ENCODE measurements at places on chromosomes 1 and 21.

GRCh38 chr1:44437107-44437716 is 32.2 kb downstream of the RNF220 start:
- DNase-seq, result no peak

GRCh38 chr1:152188673-152189591 is 29.9 kb upstream of the RPTN start:
- DNase-seq, result peak; percentile 67

GRCh38 chr21:41825216-41825615 is 53.9 kb downstream of the PRDM15 start:
- no peak for DNase-seq

DNA sequence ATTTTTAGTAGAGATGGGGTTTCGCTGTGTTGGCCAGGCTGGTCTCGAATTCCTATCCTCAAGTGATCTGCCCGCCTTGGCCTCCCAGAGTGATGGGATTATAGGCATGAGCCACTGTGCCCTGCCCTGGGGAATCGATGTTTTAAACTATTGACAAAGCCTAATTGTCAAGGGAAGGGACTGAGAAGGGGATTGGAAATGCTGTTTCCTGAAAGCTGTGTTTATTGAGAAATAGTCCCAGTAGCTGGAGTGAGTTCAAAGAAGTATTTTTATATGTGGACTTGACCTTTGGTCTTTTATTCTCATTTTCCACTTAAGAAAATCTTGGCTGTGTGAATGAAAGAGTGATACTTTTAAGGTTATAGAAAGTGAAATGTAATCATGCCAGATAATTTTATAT is 47.5 kb downstream of the KIF1B start:
- no peak for DNase-seq

DNA sequence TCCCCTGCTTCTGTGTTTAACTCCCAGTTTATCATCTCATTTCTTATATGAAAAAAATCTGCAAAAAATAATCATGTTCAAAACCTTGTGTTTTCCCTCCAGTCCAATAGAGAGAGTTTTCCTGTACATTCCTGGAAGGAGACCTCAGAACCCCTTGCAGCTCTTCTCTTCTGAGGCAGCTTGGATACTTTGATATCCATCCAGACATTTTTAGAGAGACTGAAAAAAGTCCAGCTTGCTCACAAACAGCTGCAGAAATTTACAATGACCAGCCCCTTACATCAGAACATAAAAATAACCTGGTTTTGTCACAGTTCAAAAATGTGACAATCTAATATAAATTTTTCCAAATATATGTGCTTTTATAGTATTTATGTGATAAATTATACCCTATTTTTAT is 73.3 kb upstream of the C1orf115 start:
- DNase-seq, result no peak

DNA sequence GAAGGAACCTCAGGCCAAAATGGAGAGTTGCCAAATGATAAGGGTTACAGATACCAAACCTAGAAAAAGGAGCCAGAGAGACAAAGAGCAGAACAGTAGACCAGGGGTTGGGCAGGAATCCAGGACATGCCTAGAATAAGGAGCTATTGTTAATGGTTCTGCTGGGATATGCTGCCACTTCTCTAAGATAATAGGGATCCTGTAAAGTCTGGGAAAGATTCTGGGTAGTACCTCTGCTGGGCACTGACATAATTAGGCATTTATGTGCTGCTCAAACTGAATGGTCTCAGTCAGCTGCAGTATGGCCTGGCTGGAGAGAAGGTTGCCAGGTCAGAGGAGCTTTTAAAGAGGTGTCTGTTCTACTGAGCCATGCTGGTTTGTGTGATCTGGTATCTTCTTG is 19.9 kb upstream of the NRIP1 start:
- no peak for DNase-seq

- no peak for DNase-seq
These were observed 69.0 kb upstream of the DIRAS3 start for GRCh38 chr1:68119445-68119844.

GRCh38 chr1:73770109-73770905 is 427.7 kb downstream of the LRRIQ3 start:
- DNase-seq, result no peak

DNA sequence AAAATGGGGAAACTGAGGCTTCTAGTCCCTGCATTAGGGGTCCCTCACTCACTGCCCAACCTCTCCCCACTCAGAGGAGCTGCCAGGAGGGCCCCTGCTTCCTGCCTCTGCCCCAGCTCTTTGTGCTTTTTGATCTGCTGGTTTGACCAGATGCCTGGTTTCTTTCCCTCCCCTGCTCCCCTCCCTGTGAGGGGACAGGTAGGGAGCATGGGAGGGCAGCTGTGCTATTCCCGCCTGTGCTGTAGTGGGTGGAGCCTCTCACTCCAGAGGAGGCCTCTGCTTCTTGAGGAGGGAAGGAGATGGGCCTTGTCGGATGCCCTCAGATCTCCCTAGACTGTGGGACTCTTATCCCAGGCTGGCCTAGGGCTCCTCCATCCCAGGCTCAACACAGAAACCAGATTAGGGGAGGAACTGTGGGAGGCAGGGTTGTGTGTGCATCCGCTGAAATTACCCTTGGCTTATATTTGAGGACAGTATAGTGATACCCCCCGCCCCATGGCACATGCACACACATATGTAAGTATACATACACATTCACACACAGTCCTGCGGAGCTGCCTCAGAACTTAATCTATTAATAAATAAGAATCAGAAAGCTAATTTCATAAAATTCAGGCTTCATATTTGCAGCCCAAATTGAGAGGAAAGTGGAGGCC is 4.6 kb downstream of the BOLA1 start:
- no peak for DNase-seq

GRCh38 chr1:4494027-4494426 is 160.4 kb upstream of the AJAP1 start:
- no peak for DNase-seq

DNA sequence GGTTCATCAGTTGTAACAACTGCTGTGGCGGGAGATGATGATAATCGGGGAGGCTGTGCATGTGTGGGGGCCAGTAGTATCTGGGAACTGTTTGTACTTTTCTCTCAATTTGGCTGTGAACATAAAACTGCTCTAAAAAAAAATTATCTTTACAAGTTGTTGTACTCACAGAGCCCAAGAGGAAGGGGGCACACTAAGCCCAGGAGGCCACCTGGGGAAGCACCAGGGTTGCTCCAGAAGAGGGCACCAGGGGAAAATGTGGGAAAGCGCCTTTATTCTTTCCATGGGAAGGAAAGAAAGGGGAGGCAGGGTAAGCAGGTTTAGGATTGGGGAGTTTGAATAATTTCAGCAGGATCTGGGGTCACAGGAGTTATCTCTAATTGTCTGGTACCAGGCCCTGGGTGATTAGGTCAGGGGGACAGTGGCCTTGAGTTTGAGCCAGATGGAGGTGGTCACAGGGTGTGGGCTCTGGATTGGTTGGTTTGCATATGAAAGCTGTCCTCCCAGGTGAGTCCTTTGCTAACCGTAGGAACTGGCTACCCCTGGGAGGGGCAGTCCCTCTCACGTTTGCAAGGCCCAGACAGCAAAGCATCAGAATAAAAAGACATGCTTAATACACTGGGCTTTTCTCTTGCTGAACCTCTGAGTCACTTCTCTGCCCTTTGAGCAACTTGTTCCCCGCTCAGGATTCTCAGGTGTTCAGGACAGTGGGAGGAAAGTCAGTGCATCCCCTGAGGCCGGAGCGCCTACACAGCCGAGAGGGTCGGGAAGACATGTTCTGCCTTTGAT is 11.2 kb downstream of the MYOC start:
- no peak for DNase-seq

GRCh38 chr1:1182491-1183220 is 9.0 kb downstream of the TTLL10 start:
- no peak for DNase-seq

- DNase-seq, result no peak
These were observed 8.9 kb downstream of the VSIG8 start for GRCh38 chr1:159853417-159854115.

- DNase-seq, result no peak
These were observed 39.9 kb upstream of the SRSF10 start for GRCh38 chr1:24020025-24020424.

DNA sequence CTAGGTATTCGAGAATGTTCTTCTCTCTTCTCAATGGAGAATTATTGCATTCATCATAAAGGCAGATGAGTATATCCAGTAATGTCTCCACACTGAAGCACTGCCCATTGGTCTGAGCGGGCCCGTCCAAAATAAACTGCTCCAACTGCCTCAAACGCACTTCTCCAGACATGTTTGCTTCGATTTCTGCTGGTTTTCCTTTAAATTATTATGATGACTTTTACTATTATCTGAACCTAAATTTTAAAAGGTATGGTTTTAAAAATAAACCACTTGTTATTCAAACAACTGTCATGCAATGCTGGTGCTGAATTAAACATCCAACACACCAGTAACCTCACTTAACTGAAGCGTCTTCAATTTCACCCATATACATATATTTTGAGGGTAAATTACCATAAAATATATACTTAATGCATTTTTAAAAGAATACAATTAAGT is 1.3 kb downstream of the CDC42BPA start:
- DNase-seq, result no peak

- no peak for DNase-seq
These were observed 1.3 kb upstream of the ATP1A1 start for GRCh38 chr1:116371752-116372151.

- no peak for DNase-seq
These were observed 82.8 kb downstream of the LRRC53 start for GRCh38 chr1:74429580-74429979.

DNA sequence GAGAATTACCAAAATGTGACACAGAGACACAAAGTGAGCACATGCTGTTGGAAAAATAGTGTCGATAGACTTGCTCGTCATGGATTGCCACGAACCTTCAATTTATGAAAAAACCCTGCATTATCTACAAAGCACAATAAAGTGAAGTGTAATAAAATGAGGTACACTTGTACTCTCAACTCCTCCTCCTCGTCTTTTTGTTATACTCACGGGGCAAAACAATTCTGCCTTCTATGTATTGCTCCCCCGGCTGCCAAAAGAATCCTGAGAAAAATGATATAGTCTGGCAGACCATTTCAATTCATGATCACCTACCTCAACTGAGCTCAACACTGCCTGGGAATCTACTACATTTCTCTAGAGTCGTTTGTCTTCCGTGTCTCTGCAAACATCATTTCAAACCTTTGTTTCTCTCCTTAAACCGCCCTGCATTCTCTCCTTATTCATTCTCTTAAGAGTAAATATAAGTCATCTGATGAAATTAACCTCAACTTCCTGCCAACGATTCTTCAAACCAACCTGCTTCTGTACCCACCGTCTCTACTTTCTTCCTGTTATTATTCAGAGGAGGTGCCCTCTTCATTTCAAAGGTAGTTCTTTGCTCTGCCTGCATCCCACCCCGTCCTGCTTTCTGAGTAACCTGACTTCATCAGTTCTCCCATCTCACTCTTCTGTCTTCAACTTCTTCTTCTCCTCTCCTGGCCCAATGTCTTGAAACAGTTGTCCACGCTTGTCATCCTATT is 12.9 kb upstream of the IL19 start:
- DNase-seq, result no peak

DNA sequence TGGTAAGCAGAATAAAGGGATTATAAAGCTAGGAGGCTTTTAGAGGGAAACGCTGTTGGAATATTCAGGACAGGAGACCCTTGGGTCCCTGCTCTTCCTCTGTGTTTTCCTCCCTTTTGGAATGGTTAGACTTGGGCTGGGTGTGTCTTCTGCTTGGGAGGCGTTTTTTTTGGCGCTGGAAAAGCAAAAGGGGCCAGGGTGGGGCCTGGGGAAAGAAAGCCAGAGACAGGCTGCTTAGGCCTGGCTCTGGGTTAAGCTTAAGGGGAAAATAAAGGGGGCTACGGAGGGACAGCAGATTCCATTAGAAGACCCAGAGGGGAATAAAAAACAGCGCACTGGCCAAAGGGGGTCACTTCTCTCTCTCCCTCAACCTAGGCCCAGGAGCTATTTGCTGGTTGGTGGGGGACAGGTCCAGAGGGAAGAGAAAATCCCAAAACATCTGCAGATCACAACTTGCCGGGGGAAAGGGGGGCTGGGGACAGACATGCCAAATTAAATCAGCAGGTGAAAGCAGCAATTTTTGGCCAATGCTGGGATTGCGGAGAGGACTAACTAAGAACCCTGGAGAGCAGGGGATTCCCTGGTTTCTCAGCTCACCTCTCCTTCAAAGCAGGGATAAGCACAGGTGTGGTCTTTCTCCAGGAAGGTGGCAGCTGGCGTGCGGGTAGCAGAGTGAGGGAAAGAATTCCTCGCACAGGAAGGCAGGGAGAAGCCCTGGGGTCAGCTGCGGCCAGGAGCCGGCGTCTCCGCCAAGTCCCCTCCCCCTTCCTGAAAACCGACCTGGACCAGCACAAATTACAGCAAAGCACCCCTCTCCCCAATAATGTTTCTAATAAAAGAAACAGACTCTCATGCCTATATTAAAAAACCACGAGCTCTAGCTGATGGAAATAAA is 82.2 kb upstream of the AK4 start:
- DNase-seq, result no peak

DNA sequence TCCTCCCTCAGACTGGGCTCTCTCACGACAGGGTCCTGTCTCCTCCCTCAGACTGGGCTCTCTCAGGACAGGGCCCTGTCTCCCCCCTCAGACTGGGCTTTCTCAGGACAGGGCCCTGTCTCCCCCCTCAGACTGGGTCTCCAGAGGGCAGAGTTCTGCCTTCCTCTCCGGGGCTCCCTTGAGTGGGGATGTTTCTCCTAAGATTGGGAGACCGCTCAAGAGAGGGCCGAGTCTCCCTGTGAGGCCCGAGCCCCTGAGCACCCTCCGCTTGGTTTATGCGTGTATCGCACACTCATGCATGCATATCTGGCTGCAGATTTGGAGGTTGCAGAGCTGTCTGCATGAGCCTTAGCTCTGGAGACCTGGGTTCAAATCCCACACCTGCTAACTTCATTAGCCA is 39.3 kb upstream of the CSF3R start:
- no peak for DNase-seq

DNA sequence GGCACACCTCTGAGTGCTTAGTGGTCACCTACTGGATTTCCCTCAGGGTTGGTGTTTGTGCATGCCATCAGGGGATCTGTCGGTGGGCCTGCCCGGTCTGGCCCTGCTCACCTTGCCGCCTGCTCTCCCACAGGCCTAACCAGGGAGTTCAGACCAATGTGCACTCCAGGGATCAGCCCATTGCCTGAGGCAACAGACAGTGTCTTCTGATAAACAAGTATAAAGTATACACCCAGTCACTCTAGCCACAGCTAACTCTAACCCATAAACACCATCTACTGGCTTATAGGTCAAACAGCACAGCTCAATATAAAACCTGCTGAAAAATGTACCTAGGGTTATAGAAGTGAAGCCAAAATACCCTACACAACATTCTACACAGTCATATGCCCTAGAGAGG is 1300.0 kb downstream of the PLA2G4A start:
- no peak for DNase-seq

- no peak for DNase-seq
These were observed 555.4 kb upstream of the NEGR1 start for GRCh38 chr1:72837781-72838180.

GRCh38 chr1:178580876-178581275 is 68.0 kb downstream of the TEX35 start:
- no peak for DNase-seq

DNA sequence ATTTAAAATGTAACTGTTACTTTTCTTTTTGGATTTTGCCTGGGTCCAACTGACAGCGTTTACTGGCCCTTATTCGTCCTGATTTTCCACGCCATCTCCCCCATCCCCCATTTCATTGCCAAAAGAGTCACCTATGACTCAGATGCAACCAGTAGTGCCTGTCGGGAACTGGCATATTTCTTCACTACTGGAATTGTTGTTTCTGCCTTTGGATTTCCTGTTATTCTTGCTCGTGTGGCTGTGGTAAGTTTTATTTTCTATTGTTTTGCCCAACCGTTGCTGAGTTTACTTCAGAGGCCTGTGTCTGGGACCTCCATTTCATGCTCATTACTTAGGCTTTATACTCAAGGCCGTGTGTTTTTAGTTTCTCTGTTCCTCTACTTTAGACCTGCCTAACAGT is 9.3 kb downstream of the LEPR start:
- DNase-seq, result no peak
